Panc1 (cell line): ENCODE measurements at places on chromosomes 5 and 9. TPM values are rescaled to one million over a fixed set of nuclear protein-coding genes. Genes with fewer than 3 reads are reported as not detected.

ZDHHC21 gene
- total RNA-seq: 3.4 TPM

SHLD3 gene
- 3.3 TPM for total RNA-seq

PCDHGA4 gene
- total RNA-seq: 0.69 TPM

SPINK6 gene
- not detected for total RNA-seq

PCDHA6 gene
- total RNA-seq: 0.31 TPM

TTC16 gene
- 0.05 TPM for total RNA-seq

POLR3G gene
- total RNA-seq: 23.4 TPM

WDR38 gene
- not detected for total RNA-seq

IER5L gene
- 44.6 TPM for total RNA-seq

BRINP1 gene
- not detected for total RNA-seq

NUTM2G gene
- total RNA-seq: not detected

TMC1 gene
- total RNA-seq: 0.36 TPM

CDX1 gene
- total RNA-seq: not detected

CARTPT gene
- not detected for total RNA-seq

DAB2 gene
- 1.7 TPM for total RNA-seq

LCN10 gene
- not detected for total RNA-seq

ATP10B gene
- total RNA-seq: not detected

ERMP1 gene
- 38.4 TPM for total RNA-seq

GPX3 gene
- total RNA-seq: 8.5 TPM

SLC31A1 gene
- 17.6 TPM for total RNA-seq

CBY3 gene
- total RNA-seq: 0.39 TPM

ANKRD31 gene
- total RNA-seq: not detected

CHD1 gene
- 36.5 TPM for total RNA-seq

AGXT2 gene
- not detected for total RNA-seq

PLEKHG4B gene
- 8.9 TPM for total RNA-seq

PPP3R2 gene
- total RNA-seq: not detected

PCDHA1 gene
- not detected for total RNA-seq

FGD3 gene
- total RNA-seq: 0.80 TPM

GABRA6 gene
- total RNA-seq: not detected

NTRK2 gene
- total RNA-seq: 0.23 TPM

FOXD4L6 gene
- total RNA-seq: not detected

KCNMB1 gene
- total RNA-seq: not detected

CLIC3 gene
- 6.2 TPM for total RNA-seq

LRRC19 gene
- total RNA-seq: not detected
